Upper lobe of left lung (tissue), 6 donors: ENCODE measurements at places on chromosomes 2 and 18. TPM values are rescaled to one million over a fixed set of nuclear protein-coding genes. Genes with fewer than 3 reads are reported as not detected.

GRCh38 chr2:85779641-85780315, 26.0 kb downstream of the ATOH8 start:
- no peak for DNase-seq
- H3K4me3 ChIP-seq = no peak overlapping the region
- no peaks in the 10 kb centered on the region for H3K27me3 ChIP-seq
- peaks cover 54% of the 10 kb centered on the region for H3K4me1 ChIP-seq
- no peak overlapping the region for H3K27ac ChIP-seq

- peak; percentile 40 for DNase-seq
- H3K4me3 ChIP-seq = no peak overlapping the region
- H3K27ac ChIP-seq = peak overlapping the region; percentile 16
- H3K27me3 ChIP-seq = no peaks in the 10 kb centered on the region
Observed at GRCh38 chr2:8488001-8488738, 193.7 kb upstream of the ID2 start.

- no peak overlapping the region for H3K27ac ChIP-seq
- no peak overlapping the region for H3K4me3 ChIP-seq
- no peaks in the 10 kb centered on the region for H3K36me3 ChIP-seq
- DNase-seq = no peak
- H3K27me3 ChIP-seq = no peaks in the 10 kb centered on the region
Observed at GRCh38 chr2:101985101-101985792, 6.5 kb upstream of the IL1R2 start.

DNA sequence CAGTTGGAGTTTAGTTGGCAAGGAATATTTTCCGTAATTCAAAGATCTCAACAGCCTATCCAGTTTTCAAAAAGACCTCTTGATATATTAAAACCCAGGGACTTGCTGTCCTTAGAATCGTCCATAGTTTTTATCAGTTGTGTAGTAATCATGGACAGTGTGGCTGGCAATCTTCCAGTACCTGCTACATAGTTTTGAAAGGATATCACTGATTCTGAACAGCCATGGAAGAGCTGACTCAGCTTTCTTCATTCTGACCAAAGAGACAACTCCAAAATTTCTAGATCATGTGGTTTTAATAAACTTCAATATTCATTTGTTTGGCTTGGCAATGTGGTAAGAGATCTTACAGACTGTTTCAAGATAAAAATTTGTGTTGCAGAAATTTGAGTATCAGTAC, 616.7 kb downstream of the TDRD15 start:
- no peak overlapping the region for H3K27ac ChIP-seq
- no peak overlapping the region for H3K4me3 ChIP-seq
- H3K36me3 ChIP-seq = no peaks in the 10 kb centered on the region
- DNase-seq = no peak

GRCh38 chr18:37565977-37566478, 430 bp upstream of the CELF4 start:
- DNase-seq = peak; percentile 86
- peaks cover 21% of the 10 kb centered on the region for H3K4me1 ChIP-seq
- H3K4me3 ChIP-seq = no peak overlapping the region
- no peak overlapping the region for H3K27ac ChIP-seq

- no peak overlapping the region for H3K4me3 ChIP-seq
- H3K36me3 ChIP-seq = no peaks in the 10 kb centered on the region
- peak overlapping the region; percentile 43 for H3K27ac ChIP-seq
- H3K4me1 ChIP-seq = no peaks in the 10 kb centered on the region
Observed at GRCh38 chr2:66697366-66697765, 262.4 kb downstream of the MEIS1 start.

DNA sequence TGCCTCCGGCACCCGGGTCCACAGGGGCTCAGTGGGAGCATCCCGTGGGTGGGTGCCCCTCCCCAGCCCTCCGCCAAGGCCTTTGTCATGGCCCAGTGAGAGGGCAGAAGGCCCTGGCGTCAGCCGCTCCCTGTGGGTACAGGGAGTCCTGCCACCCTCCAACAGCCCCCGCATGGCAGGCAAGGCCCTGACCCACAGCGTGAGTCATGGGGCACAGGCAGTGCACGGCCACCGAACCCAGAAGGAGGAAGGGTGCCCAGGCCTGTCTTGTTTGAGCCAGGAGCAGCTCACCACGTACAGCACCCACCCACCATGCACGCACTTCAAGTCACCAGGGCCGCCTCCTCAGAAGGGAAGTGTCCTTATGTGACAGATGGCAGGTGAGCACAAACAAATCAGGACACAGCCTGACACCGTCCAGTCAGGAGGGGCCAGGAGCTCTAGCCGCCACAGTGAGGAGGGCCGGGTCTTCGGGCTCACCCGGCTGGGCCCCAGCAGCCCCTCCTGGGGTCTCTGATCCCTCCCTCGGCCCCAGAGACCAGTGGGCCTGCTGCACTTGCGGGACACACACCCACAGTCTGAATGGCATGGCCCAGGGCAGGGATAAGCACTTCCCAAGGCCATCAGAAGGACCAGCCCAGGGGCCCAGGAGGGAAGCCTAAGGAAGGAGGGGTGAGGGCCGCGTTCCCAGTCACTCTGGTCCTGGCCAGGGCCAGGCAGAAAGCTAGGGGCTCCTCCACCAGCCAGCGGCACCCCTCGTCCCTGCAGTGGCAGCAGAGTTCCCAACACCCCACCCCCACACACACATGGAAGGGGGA, 25.8 kb downstream of the BIN1 start:
- no peak overlapping the region for H3K4me3 ChIP-seq
- peak overlapping the region; percentile 16 for H3K27ac ChIP-seq
- peaks cover 62% of the 10 kb centered on the region for H3K4me1 ChIP-seq
- peak; percentile 82 for DNase-seq

DNA sequence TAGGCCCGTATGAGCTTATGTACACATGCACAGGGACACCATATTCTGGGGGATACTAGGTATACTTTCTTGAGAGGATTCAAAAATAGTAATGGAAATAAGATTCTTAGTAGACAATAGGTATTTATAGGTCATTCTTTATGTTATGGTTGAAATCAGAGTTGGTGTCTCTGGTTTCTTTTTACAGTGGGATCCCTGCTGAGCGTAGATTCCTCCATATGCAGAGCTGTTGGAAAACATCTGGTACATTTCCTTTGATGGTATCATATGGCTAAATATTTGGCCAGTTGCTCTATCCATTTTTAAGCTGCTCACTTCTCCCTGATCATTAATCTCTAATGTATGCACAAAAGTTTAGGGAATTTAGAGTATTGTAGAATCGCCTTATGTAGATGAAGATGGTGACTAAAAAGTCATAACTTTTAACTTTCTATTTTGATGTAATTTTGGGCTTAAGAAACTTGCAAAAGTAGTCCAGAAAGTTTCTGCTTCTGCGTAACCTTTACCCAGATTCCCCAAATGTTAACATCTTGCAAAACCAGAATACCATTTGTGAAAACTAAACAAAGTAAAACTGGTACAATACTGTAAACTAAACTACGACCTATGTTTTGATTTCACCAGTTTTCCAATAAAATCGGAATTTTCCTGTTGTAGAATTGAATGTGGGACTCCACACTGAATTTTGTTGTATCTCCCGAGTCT, 5.4 kb downstream of the ARHGAP28 start:
- H3K4me3 ChIP-seq = no peak overlapping the region
- no peaks in the 10 kb centered on the region for H3K36me3 ChIP-seq
- no peak for DNase-seq
- no peaks in the 10 kb centered on the region for H3K27me3 ChIP-seq
- no peak overlapping the region for H3K27ac ChIP-seq

GRCh38 chr18:61475931-61476330, 142.7 kb downstream of the CDH20 start:
- no peaks in the 10 kb centered on the region for H3K27me3 ChIP-seq
- no peak overlapping the region for H3K4me3 ChIP-seq
- no peaks in the 10 kb centered on the region for H3K4me1 ChIP-seq
- H3K27ac ChIP-seq = no peak overlapping the region

DNA sequence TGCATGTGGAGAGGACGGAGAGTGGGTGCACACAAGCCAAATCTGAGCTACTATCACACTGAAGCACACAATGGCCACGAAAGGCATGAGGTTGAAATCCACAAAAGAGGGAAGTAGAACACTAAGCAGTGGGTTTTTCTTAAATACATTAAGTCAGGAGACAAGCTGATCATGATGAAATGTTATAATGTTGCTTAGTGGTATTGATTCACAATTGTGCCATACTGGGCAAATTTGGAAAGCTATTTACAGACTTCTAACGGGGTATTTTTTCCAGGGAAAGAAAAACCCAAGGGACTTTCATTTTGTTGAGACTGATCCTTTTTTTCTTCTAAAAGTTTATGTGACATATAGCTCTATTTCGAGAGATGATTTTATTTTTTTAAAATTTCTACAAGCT, 100.8 kb upstream of the CNGA3 start:
- no peaks in the 10 kb centered on the region for H3K27me3 ChIP-seq
- H3K4me1 ChIP-seq = no peaks in the 10 kb centered on the region
- no peak for DNase-seq
- H3K4me3 ChIP-seq = no peak overlapping the region

DNA sequence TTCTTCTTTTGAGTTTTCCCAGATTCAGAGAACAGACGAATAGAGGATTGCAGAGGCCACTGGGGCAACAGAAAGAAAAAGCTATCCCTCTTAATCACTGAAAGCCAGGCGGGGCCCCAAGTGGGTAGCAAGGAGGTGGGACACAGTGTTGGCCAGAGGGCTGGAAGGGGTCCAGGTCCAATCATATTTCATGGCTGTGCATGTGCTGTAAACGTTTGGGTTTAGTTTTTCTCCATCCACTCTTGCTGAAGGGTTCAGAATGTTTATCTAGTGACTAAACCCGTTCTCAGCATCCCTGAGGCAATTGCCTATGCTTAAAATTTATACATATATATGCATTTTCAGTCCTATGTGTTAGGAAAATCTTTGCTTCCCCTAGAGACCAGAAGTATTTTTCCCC, 99.4 kb upstream of the EPHA4 start:
- no peaks in the 10 kb centered on the region for H3K27me3 ChIP-seq
- no peak overlapping the region for H3K27ac ChIP-seq
- no peaks in the 10 kb centered on the region for H3K36me3 ChIP-seq

DNA sequence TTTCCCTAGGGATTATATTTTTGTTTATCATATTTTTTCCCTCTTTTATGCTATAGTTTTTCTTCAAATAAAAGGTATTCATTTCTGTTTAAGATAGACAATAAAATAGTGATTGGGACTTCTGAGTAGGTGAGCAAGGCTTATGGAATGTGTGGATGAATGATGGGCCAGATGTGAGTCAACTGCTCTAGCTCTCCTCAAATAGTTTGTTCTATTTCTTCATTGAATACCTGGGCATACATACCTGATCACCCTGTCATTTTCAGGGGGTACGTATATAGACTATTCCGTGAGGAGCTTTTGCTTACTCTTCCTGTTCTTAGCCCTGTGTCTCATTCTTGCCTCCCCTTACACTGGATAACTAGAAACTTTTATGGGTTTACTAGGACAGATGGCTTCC, 41.9 kb downstream of the BABAM2 start:
- H3K4me1 ChIP-seq = no peaks in the 10 kb centered on the region
- H3K36me3 ChIP-seq = no peaks in the 10 kb centered on the region
- no peak overlapping the region for H3K27ac ChIP-seq

- no peak overlapping the region for H3K4me3 ChIP-seq
- no peak for DNase-seq
- H3K36me3 ChIP-seq = no peaks in the 10 kb centered on the region
- no peak overlapping the region for H3K27ac ChIP-seq
- peaks cover 9% of the 10 kb centered on the region for H3K4me1 ChIP-seq
- no peaks in the 10 kb centered on the region for H3K27me3 ChIP-seq
Observed at GRCh38 chr2:74292751-74293150, 50.5 kb downstream of the SLC4A5 start.

- peaks cover 4% of the 10 kb centered on the region for H3K27me3 ChIP-seq
- peaks cover 16% of the 10 kb centered on the region for H3K4me1 ChIP-seq
- peak overlapping the region; percentile 23 for H3K4me3 ChIP-seq
- H3K27ac ChIP-seq = peak overlapping the region; percentile 70
- DNase-seq = no peak
Observed at GRCh38 chr2:238238766-238239542, 884 bp downstream of the HES6 start.

DNA sequence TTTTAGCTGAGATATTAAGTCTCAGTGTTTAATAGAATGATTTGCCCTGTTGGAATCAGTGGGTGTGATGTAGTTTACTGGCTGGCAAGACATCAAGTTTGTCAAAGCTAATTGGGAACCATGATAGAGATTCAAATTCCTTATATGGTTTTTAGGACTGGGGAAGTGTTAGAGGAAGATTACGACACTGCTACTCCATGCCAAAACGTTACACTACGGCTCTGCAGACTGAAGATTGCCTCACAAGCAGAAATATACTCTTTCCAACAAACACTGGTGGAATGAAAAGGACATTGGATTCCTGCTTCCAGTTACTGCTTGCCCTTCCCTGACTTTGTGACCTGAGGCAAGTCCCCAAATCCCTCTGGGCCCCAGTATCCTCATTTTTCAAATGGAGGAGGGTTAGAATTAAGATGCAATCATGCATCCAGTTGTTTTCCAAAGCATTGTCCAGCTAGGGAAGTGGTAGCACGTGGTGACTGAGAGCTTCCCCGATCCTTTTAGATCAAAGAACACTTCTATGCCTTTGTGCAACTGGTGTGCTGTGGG, 147.6 kb downstream of the CDC42EP3 start:
- H3K27ac ChIP-seq = no peak overlapping the region
- peak; percentile 67 for DNase-seq
- H3K4me3 ChIP-seq = no peak overlapping the region
- H3K4me1 ChIP-seq = peaks cover 11% of the 10 kb centered on the region

SLC11A1 gene
- 3,249 TPM for total RNA-seq

KCNIP3 gene
- total RNA-seq = 3.7 TPM

CYTIP gene
- total RNA-seq = 25.5 TPM

SFTPB gene
- total RNA-seq = 39,298 TPM

MEP1B gene
- total RNA-seq = not detected

HADHB gene
- total RNA-seq = 86.3 TPM

CFAP221 gene
- total RNA-seq = 26.3 TPM
